ENCODE measurements at places on chromosomes 4 and X.

DNA sequence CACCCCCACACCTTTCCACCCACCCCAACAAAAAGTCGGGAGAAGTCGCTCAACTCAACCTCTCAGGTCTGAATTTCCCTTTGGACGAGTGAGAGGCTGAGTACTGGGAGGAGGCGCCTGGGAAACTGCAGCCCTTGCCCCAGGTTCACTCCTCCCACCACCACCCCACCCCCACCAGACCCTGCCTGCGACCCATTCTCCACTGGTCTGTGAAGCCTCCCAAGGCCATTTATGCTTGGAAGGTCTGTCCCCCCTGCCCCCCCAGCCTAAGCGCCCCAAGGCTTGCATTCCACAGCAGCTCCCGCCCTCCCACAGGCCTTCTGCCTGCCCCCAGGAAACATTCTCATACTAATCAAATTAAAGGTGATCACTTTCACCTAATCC, 27.2 kb downstream of the ELF4 start:
- no peak for DNase-seq

- DNase-seq: no peak
These were observed 519.2 kb downstream of the PCDH10 start for GRCh38 chr4:133668061-133668851.

GRCh38 chr4:55125763-55126541, 557 bp upstream of the KDR start:
- peak; percentile 39 for DNase-seq

DNA sequence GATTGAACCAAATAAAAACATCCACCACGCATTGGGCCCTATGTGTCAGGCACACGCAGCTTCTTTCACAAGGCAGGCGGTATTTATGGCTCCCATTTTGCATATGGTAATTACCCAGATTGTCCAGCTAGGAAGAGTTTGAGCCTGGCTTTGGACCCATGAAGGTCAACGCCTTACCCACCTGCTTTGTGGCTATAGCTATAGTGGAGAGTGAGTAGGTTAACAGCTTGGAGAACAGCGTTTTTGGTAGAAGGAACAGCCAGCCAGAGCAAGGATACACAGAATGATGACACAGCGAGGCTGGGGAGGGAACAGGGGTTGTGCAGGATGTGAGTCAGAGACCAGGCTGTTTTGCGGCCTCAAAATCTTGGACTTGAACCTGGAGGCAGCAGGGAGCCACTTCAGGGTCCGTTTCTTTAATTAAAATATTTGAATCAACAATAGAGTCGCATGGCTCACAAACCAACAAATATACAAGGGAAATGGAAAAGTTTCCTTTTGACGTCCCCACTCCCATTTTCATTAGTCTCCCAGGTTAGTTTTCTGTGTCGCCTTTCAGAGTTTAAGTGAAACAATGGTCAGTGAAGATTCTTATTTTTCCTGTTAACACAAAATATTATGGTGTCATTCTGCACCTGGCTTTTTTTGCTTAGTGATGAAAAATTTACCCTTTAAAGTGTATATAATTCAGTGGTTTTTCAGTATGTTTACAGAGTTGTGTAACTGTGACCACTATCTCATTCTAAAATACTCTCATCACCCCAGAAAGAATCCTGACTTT, 118.2 kb upstream of the STX18 start:
- DNase-seq: no peak

GRCh38 chrX:19811807-19812604, 75.4 kb downstream of the SH3KBP1 start:
- DNase-seq: no peak

DNA sequence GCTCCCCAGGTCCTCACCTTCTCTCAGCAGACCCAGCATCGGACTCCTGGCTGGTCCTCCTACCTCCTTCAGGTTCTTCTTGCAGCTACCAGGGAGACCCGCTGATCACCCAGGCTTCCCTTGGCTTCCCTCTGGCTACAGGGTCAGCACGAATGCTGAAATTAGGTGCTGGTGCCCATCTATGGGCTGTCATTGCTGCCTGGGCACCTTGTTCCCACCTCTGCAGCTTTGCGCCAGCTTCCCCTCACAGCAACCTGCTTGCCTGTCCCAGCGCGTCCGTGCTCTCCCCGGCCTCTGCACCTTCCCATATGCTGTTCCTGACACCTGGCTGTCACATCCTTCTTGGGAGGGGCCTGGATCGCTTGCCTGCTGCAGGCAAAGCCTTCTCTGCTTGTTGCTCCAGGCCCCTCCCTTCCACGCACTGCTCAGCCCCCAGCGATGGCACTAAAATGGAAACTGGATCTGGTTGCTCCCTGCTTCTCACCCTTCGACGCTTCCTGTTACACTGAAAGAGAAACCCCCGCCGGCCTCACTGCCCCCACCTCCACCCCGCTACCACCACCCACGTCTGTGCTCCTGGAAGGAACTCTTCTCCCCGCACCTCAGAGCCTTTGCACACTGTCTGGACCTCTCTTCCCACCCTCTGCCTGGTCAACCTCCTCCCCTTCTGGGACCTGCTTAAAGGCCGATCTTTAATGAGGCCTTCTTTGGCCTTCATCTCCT, 22.2 kb downstream of the C4orf50 start:
- no peak for DNase-seq

GRCh38 chrX:106220177-106220576, 52.1 kb downstream of the PWWP3B start:
- DNase-seq: no peak

GRCh38 chrX:68935362-68935761, 106.5 kb downstream of the EFNB1 start:
- no peak for DNase-seq

GRCh38 chr4:155197757-155198156, 10.7 kb upstream of the NPY2R start:
- no peak for DNase-seq

DNA sequence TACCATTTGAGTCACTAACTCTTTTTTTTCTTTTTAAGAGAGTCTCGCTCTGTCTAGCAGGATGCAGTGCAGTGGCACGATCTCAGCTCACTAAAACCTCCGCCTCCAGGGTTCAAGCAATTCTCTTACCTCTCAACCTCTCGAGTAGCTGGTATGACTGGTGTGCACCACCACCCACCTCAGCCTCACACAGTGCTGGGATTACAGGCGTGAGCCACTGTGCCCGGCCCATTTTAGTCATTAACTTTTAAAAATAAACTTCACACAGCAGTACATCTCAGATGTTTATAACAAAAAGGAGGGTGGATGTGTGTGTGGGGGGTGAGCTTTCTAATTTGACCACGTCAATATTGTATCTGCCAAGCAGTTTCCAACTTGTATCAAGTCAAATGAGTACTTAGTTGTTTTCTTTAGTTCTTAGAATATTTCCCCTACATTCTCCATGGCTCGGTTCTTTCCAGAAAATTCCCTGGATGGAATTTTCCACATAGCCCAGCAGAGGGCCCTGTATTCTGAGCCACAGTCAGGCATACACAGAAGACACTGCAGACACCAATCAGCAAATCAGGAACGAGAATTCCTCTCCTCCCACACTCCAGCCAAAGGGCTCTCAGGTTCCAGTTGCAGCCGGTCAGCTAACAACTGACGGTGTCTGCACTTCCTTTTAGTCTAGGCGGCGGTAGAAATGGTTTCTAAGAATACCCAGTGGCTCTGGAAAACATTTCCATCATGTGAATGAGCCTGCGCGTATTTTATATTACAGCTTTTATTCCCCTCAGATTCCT, 20.1 kb upstream of the ARAF start:
- DNase-seq: peak; percentile 92

GRCh38 chrX:153620576-153620975, 21.6 kb upstream of the CCNQ start:
- no peak for DNase-seq

DNA sequence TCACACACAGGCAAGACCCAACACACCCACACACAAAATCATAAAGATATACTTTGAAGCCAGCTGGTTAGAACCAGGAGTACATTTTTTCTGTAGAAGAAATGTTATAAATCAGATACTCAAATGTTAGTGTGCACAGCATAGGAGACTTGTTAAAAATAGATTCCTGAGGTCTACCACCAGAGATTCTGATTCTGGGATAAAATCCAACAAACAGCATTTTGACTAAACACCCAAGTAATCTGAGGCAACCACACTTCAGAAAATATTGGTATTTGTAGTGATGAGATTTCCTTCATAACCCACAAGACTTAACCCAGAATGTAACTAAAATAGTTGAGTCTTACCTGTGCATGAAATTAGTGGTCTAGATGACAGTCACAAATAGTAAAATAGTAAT, 301.8 kb downstream of the HNRNPD start:
- no peak for DNase-seq

- DNase-seq: no peak
These were observed 118.0 kb downstream of the SOWAHB start for GRCh38 chr4:76779740-76780459.

DNA sequence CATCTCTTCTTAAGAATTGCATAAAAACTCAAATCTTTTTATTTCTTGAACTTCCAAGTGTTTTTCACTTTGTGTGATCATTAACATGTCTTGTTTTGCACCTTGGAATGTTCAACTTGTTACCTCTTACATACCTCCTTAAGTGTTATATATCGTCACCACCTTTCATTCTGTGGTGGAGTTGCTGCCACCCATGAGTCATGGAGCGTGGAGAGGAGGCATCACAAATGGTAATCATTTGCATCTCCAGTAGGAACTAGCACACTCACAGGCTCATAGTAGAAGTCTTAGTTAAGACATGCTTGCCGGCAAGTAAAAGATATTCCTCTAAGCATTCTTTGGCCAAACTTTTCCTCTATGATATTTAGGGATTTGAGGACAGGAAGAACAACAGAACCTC, 67.0 kb upstream of the VCX start:
- DNase-seq: no peak

GRCh38 chr4:39331191-39331590, 35.0 kb downstream of the RFC1 start:
- no peak for DNase-seq

GRCh38 chrX:106898462-106898861, 4.7 kb downstream of the RIPPLY1 start:
- DNase-seq: peak; percentile 48

- DNase-seq: no peak
These were observed 17.7 kb downstream of the RGS12 start for GRCh38 chr4:3310301-3311094.

DNA sequence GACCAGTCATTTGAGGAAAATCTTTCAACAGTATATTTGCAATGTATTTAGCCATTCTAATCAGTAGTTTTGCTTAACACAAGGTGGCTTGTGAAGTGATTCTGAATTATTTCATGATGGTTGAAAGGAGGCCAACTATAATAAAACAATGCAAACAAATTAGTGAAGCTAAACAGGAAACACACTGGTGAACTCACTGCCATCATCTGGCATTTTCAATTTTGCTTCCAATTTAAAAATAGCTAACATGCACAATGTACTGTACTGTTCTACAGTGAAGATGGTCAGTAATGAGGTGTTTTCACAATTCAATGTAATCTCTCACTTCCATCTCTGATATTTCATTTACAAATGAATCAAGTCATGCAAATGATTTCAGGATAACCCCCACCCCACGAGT, 31.1 kb downstream of the PGRMC2 start:
- DNase-seq: no peak

GRCh38 chrX:111868726-111869638, 7.0 kb upstream of the TRPC5OS start:
- no peak for DNase-seq

DNA sequence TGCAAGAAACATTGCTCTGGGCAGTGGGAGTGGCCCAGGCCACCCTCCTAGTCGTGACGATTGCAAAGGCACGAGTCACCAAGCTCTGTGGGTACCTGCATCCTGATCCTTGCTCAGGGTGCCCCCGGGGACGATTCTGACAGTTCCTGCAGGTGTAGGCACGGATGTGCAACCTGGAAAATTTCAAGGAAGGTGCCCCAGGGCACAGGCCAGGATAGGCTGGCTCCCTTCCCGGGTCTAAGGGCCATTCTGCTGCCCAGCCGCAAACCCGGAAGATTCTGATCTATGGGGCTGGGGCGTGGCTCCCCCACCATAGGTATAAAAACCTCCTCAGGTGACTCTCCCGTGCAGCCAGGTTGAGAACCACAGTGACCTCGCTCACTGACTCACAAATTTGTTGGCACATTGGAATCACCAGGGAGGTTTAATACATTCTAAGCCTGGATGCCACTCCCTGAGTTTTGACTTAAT, 228.5 kb downstream of the PTTG2 start:
- no peak for DNase-seq

DNA sequence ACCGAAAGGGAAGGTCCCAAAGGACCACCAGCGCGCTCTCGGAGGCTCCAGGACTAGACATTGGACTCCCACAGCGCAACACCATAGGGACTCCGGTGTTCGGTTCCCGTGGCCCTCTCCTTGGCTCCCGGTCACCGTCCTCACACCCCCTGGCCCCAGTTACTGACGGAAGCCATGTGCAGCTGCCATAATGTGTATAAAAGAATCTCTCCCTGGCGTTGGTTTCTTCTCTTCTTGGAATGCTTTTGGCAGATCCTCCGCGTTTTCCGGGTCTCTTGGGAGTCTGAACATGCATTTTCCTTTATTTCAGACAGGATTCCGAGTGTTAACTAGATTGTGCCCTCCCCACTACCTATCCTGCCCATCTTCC, 69.8 kb downstream of the FBXO8 start:
- DNase-seq: peak; percentile 45

DNA sequence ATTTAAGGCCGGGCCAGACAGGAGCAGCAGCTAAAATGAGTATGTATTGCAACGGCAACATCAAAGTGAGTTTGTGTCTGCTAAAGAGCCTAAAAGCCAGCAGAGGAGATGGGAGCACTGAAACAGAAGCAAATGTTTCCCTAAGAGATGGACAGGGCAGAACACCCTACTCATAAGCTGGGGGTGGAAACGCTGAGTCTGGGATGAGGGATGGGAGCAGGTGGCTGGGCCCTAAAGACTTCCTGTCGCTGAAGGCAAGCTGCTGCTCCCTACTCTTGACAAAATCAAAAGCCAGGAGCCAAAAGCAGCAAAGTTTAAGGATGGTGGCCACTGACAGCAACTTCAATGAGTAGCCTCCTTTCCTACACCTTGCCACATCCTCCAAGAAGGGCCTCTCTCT, 40.6 kb upstream of the NAP1L5 start:
- DNase-seq: no peak

DNA sequence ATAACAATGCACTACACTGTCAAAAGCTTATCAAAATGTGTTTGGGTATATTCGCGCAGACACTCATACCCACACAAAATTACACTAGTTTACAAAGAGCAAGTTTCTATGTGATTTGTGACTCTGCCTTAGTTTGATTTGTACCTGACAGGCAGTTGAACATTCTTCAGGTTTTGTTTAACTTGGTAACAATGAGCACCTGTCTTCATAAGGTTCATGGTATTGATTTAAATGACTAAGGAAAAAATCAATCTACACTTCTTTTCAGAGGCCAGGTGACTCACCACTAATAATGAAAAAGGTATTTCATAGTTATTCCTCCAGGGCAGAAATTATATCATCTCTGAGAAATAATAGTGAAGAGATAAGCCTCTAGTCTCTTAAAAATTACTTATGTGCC, 1114.6 kb upstream of the AGA start:
- no peak for DNase-seq

Measured in eye (tissue), 1 donor.